GM10248 (cell line): ENCODE measurements at places on chromosomes 11 and 22.

DNA sequence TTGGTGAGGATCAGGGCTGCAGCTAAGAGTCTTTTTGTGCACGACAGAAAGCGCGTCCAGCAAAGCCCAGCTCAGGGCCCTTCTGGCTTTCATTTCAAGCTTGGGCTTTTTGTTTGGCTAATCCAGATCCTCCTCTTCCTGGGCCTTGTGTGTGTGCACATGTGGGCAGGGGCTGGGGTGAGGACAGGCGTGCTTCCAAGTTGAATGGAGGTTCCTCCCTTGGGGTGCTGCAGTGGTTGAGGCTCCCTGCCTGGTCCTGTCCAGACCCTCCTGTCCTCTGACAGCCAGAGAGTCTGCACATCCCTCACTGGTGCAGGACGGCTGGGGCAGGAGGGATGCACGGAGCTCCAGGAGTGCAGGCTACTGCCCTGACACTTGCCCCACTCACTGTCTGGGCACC, 62.0 kb upstream of the NECTIN1 start:
- DNase-seq = no peak

GRCh38 chr22:35506259-35506570, 34.4 kb upstream of the RASD2 start:
- no peak for DNase-seq

DNA sequence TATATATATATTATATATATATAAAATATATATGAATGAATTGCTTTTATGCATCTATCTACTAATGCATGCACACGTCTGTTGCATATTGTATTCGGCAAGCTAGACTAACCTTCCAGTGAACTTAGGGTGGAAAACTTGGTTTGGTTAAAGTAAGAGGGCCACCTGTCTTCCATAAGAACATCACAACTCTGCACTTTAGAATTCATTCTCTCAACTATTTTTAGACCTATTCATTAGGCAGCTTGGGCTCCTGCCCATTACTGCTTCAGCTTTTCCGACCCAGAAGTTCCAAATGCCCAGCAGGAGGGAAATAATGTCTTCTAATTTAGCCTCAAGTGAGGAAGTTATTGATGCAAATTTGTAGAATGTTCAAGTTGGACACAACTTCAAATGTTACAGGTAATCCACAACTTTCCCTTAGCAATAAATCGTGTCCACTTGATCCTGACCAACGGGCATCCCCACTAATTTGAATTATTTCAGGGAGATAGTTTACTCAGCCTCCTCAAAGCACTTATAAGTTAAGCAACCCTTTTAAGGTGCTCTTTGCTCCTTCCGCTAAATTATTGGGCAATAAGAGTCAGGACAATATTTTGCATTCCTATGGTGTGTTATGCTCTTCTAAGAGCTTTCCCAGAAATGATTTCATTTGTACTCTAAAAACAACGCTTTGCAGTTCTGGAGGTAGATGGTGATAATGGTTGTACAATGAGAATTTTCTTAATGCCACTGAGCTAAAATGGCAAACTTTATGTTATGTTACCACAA, 132.3 kb downstream of the OPCML start:
- DNase-seq = no peak

DNA sequence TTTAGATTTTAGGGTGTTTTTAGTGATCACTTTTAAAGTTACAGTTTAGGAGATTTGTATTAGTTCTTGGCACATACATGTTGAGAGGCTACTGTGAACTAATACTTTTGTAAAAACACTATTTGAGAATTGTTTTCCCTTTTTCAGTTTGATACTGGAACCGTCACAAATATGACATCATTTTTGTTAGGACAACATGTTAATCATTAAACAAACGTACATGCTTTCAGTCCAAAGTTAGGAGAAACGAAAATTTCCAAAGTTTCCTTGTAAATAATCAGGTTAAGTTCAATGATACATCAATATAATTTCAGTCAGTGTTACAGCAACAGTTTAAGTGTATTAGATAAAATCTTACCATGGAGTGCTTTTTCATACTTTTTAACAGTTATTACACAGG, 53.1 kb downstream of the SPECC1L start:
- DNase-seq = no peak

DNA sequence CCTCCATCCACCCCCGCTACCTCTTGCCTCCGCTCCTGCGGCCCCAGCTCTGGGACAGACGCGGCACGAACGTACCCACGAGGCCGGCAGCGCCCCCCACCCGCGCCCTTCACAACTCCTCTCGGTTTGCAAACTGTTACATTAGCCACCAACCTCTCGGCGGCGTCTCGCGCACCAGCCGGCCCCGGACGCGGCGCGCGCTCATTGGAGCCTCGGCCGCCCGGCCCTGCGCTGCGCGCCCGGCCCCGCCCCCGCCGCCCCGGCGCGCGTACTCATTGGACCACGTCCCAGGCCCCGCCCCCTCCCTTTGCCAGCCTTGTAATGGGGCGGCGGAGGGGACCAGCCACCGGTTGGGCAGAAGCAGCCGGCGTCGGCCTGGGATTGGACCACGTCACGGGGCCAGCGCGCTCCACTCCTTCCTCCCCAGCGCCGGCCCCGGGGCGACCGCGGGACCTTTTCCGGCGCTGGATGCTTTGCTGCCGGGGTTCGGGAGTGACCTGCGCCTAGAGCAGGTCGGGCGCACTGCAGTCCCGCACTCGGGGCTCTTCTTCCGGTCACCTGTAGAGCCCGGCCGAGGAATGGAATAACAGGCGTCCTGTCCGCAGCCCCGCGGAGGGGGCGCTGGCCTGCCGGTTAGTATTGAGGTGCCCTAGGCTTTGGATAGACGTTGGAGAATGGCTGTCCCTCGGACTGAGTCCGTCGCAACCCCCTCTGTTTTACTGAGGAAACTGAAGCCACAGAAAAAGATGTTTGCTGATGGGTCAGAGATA, at the start of gene HYOU1:
HYOU1 (minus strand) TSS at position 206 of the 770 bp plus-strand sequence. CDS start 1,045 bp downstream, outside the sequence.
- DNase-seq = peak; percentile 99

- DNase-seq = no peak
Observed at GRCh38 chr11:36039471-36039870, 95.6 kb downstream of the LDLRAD3 start.

DNA sequence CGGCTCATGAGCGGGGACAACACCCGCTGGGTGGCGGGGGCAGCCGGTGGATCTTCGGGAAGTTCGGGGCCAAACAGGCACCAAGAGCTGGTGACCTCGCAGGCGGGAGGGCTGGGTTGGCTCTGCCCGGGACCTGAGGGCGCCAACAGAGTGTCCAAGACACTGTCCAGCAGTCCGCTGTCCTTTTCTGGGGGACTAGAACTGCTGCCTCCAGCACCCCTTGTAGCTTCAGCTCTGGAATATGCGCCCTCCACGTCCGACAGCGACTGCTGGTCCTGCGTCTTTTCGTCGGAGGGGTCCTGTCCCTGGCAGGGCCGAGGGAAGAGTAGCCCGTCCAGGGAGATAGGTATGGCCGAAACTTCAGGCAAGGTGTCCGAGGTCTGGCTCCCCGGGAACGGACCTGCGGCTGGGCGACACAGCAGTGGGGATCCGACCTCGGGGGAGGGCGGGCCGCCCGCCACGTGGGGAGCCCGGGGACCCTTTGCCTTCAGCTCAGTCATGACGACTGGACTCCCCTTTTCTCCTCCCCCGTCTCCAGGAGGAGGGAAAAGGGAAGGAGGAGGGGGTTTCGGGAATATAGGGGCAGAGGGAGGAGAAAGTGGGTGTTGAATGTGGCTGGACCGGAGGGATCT, 926 bp downstream of the PGR start:
- peak; percentile 16 for DNase-seq
